SK-N-MC (cell line): ENCODE measurements at places on chromosomes 16 and 17.
A peak's percentile ranks its signal among the peaks of the same experiment; 100 is the strongest.

DNA sequence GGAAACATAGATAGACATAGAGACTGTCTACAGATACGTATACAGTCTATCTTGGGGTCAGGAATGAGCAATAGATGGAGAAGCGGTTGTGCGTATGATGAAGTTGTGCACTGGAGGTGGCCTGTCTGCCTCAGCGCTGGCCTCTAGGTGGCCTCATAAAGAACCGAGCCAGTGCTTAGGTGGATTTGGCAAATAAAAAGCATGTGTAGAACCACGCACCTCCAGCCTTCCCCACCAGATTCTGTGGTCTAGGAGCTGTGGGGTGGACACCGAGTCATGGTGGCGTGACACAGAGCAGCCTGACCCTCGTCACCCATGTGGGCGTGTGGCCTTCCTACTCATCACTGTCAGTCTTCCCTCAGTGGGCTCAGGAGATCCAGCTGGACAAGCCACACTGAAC lies 34.0 kb downstream of the PGS1 start:
- no peak for DNase-seq

GRCh38 chr16:19254611-19255010 lies 30.9 kb upstream of the CLEC19A start:
- DNase-seq, result no peak

DNA sequence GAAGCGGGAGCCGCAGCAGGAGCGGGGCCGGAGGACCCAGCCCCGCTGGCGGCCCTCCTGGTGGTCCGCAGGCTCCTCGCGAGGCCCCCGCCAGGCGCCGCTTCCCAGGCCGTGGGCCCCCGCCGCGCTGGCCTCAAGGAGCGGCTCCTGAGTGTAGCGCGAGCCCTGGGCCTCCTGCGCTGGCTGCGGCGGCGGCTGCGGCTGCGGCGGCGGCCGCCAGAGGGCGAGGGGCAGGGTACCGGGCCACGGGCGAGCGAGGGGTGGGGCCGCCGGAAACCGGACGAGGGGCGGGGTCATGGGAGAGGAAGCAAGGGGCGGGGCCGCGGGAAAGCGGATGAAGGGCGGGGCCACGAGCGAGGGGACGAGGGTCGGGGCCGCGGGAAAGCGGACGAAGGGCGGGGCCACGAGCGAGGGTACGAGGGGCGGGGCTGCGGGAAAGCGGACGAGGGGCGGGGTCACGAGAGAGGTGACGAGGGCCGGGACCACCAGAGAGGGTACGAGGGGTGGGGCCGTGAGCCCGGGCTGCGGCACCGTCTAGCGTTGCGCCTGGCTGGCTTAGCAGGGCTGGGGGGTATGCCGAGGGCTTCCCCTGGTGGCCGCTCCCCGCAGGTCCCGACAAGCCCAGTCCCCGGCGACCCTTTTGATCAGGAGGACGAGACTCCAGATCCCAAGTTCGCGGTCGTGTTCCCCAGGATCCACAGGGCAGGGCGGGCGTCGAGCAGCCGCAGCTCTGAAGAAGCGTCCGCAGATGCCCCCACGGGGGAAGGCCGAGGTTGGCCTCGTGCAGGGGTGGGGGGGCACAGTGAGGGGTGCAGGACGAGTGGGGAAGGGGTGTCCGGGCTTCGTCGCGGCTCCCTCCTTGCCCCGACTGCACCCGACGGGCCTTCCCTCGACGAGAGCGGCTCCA lies 1.7 kb downstream of the MYO15B start:
- no peak for DNase-seq

DNA sequence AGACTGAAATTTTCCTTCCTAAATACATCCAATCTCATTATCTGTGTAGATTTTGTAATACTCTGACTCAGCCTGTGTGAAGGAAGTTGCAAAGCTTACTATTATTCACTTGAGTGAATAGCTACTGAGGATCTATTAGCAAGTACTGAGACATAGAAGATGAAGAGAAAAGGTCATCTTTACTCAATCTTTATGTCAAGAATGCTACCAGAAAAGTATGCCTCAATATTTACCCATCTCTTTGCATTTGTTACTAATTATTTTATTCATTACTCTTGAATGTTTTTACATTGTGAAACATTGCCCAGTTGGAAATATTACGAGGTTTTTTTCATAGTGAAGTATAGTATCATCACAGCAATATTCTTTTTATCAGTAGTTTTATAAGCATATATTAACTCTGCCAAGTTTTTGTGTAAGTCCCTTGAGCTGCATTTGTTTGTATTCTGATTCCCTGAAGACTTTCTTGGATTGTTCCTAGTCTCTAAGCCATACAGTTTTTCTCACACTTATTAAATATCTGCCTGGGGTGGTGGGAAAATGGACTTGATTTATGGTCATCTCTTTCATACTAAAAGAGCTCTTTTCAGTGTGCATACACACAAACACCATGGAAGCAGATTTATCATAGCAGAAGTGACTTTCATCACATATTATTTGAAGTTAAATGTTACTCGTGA lies 110.4 kb downstream of the MRTFB start:
- DNase-seq, result peak; percentile 71

GRCh38 chr16:9469512-9469911 lies 378.1 kb downstream of the HAPSTR1 start:
- no peak for DNase-seq

- no peak for DNase-seq
Measured at GRCh38 chr17:16352303-16352666, 984 bp downstream of the CENPV start.

GRCh38 chr16:30619638-30620037 lies 9.4 kb upstream of the ZNF689 start:
- DNase-seq, result no peak

GRCh38 chr16:918068-918467 lies 52.7 kb downstream of the LMF1 start:
- no peak for DNase-seq

GRCh38 chr16:58088091-58088490 lies 41.1 kb downstream of the CFAP20 start:
- DNase-seq, result no peak

DNA sequence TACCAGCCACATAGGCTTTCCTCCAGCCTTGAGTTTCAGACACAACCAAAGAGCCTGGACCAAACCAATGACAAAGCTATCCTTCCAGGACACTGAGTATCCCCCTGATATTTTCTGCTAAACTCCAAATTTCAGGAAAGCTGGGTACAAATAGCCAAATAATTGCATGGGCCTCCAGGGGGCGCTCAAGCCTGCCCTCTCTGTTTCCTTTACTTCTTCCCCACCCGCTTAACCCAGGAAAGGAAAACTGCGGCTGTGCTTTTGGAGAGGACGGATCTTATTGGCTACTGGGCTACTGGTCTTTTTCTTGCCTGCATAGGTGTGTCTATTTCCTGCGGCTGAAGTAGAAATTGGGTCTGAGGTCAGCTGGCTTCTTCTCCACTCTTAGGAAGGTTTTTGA lies 30.1 kb downstream of the GNGT2 start:
- DNase-seq, result no peak

DNA sequence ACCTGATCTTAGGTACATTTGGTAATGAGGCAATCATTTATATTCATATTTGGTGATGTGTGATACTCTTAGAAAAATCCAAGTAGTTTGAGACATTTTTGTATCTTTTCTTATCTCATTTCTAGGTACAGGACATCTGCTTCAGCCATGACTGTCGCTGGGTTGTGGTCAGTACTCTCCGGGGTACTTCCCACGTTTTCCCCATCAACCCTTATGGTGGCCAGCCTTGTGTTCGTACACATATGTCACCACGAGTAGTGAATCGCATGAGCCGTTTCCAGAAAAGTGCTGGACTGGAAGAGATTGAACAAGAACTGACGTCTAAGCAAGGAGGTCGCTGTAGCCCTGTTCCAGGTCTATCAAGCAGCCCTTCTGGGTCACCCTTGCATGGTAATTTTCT lies 312.2 kb downstream of the BCAS3 start:
- DNase-seq, result no peak

DNA sequence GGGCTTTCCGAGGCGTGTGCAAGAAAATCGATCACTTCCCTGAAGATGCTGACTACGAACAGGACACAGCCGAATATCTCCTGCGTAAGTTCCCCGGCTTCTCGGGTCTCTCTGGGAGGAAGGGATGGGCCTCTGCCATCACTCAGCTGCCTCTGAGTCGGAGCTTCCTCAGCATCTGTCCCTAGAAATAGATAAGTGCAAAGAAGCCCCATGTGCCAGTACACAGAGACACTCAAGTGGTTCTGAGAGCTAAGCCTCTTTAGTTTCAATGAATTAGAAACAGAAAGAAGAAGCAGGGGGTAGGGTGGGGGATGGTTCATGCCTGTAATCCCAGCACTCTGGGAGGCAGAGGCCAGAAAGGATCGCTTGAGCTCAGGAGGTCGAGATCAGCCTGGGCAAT lies 90.6 kb downstream of the CACNG3 start:
- no peak for DNase-seq

GRCh38 chr17:2253768-2254406 lies 49.7 kb downstream of the SMG6 start:
- DNase-seq, result no peak

DNA sequence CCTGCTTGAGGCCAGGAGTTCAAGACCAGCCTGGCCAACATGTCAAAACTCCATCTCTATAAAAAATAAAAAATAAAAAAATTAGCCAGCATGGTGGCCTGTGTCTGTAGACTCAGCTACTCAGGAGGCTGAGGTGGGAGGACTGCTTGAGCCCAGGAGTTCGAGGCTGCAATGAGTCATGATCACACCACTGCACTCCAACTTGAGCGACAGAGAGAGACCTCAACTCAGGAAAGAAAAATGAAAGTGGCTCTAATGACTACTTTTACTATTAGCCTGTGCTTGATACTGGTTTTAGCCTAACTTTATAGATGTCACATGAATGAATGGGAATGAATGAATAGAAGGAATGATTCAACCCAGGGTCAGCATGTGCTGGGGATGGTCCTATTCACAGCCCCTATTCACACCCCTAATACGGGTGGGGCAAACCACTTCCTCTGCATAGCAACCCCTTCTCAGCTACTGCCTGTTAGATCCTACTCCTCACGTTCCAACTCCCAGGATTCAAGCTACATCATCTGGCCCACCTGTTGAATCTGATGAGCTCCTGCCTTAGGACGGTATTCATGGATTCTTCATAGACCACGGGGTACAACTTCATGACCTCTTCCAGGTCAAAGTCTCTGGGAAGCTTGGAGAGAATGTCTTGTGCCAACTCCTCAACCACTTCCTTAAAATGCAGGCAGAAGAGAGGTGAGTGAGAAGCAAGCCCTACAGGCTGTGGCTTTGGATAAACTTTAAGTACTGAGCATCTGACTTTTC lies 40.5 kb downstream of the LYRM1 start:
- no peak for DNase-seq

GRCh38 chr17:30333503-30334360 lies at the start of gene TMIGD1:
TMIGD1 (minus strand) TSS chr17:30334057; CDS start chr17:30332133, 1,924 bp downstream.
- no peak for DNase-seq

GRCh38 chr16:81646561-81646960 lies 132.5 kb upstream of the PLCG2 start:
- DNase-seq, result no peak

DNA sequence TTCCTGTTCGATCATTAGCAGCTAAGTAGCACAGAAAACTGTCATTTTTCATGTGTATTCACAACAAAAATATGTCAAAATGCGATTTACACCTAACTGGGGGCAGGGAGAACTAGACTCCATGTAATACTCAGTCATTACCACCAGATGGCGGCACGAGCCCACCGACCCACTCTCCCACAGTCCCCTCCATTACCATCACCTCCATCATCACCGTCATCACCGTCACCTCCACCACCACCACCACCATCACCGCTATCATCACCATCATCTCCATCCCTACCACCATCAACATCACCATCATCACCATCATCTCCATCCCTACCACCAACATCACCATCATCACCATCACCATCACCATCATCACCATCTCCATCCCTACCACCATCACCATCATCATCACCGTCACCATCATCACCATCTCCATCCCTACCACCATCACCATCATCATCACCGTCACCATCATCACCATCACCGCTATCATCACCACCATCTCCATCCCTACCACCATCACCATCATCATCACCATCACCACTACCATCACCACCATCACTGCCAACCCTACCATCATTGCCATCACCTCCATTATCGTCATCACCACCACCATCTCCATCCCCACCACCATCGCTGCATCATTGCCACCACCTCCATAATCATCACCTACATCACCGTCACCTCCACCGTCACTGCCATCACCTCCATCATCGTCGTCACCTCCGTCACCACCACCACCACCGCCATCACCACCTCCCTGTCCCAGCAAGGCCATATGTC lies 14.4 kb downstream of the NDUFAF8 start:
- no peak for DNase-seq

- DNase-seq, result no peak
Measured at GRCh38 chr17:79388556-79389295, 222.1 kb downstream of the RBFOX3 start.

GRCh38 chr17:5097101-5097834 lies 14.4 kb downstream of the ZNF232 start:
- DNase-seq, result no peak

DNA sequence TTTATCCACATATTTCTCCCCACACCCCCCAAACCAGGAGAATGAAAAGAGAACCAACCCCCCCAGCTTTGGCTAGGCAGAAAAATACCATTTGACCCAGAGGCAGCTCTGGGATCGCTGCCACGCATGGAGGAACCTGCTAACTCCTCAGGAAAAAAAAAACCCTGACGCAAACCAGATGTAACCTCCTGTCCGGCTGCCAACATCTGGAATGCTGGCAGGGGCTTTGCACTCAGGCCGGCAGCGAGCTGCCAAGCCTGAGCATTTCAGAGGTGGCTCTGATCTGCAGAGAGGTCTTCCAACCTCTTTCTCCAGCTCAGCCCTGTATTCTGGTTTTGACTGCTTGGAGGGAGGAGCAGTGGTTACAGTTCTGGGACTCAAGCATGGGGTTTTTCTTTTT lies 8.2 kb downstream of the IGFBP4 start:
- DNase-seq, result no peak

- no peak for DNase-seq
Measured at GRCh38 chr17:34578656-34579016, 746 bp upstream of the TMEM132E start.

- DNase-seq, result no peak
Measured at GRCh38 chr17:39927929-39928857, 661 bp downstream of the LRRC3C start.

DNA sequence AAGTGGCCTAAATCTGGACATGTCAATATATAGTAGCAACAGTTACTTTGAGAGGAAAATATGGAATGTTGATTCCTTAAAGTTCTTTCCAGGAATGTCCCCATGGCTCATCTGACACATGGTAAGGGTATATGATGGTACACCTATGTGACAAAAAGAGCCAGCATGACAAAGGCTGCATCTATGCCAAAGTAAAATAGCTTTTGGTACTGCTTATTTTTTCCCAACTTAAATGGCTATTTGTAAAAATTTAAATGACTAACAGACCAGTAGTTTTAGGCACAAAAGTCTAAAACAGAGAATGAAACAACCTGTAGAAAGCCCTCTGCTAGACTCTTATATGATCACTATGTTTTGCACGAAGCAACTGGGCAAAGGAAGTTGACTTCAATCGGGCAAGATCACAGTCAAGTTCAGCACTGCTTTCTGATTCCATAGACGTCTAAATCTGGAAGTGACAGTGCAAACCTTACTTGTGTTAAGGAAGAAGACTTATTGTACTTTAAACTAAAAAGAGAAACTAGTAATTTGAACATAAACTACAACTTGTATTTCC lies 135.1 kb downstream of the SKAP1 start:
- no peak for DNase-seq

GRCh38 chr16:14549789-14550153 lies 80.3 kb downstream of the PARN start:
- no peak for DNase-seq

- DNase-seq, result no peak
Measured at GRCh38 chr17:14033166-14033565, 36.1 kb upstream of the COX10 start.

GRCh38 chr17:3946711-3947235 lies 17.5 kb downstream of the ATP2A3 start:
- no peak for DNase-seq

GRCh38 chr16:11079652-11080187 lies 135.4 kb downstream of the CLEC16A start:
- DNase-seq, result peak; percentile 84
